ENCODE measurements at places on chromosomes 13 and 19. TPM values are rescaled to one million over a fixed set of nuclear protein-coding genes. Genes with fewer than 3 reads are reported as not detected.

Gene VRK3
- total RNA-seq: 18.8 TPM

Gene MIA
- total RNA-seq: 3.3 TPM

Gene ZNF77
- total RNA-seq: 10.0 TPM

Gene PLIN5
- 2.3 TPM for total RNA-seq

Gene IQCN
- 1.5 TPM for total RNA-seq
